HTR-8/SVneo (cell line): ENCODE measurements at places on chromosomes 7 and 10.

DNA sequence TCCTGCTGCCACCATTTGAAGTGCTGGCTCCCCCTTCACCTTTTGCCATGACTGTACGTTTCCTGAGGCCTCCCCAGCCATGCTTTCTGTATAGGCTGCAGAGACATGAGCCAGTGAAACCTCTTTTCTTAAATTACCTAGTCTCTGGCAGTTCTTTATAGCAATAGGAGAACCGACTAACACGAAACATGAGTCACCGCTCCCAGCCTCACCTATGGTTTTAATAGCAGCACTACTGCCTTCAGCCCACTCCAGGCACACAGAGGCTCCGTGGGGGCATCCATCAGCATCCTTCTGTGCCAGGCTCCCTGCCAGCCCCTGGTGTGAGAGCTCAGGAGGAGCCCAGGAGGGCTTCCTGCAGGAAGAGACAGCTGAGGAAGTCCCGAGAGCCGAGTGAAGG lies 5.5 kb upstream of the ZNF316 start:
- DNase-seq: no peak

DNA sequence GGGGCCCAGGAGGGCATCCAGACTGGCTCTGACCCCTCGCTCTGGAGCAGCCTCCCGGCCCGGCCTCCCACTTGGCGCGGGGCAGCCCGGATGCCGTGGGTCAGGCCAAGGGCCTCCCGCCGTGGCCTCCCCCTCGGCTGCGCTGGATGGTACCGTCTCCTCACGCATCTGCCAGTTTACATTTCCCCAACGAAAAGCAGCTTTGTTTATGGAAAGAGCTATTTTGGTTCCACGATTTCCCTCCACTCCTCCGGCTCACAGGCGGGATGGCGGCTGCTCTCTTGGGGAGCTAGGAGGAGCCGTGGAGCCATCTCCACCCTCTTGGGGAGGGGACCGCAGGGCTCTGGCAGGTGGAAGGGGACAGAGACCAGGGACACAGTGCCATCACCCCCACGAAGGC lies 93.2 kb upstream of the MYL10 start:
- no peak for DNase-seq

DNA sequence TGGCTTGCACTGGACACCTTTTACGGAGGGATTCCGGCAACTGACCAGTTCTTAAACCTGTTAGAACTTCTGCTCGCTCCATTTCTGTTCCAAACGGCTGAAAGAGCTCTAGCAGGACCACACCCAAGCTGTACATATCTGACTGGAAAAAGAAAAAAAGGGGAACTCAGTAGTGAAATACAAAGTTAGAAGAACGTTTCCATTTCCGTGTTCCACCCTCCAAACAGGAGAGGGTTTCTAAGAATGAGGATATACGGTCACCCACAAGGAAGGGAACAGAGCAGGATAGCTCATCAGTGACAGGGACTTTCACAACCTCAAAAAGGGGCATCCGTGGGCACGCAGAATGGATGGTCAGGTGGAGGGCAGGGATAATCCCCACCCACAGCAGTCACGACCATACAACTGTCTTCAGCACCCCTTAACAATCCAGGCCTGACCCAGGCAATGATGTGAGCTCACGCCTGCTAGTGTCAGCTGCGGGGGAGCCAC lies 4.3 kb upstream of the ANKRD61 start:
- no peak for DNase-seq

DNA sequence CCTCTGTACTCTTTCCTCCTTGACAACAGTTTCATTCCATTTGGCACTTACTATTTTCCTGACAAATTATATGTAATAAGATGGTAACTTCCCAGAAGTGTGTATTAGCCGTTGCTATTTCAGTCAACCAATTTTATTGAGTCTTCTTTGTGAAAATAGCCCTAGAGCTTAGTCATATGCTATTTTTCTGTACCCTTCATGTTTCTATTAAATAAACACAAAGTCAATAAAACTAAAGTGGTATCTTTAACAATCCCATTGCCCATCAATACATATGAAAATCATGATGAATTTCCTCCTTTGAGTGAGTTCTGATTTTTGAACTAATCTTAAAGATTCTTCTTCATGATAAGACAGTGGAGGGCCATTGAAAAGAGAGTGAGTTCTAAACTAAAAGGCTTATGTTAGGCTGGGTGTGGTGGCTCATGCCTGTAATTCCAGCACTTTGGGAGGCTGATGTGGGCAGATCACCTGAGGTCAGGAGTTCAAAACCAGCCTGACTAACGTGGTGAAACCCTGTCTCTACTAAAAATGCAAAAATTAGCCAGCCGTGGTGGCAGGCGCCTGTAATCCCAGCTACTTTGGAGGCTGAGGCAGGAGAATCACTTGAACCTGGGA lies 5.9 kb upstream of the MYPN start:
- DNase-seq: no peak

DNA sequence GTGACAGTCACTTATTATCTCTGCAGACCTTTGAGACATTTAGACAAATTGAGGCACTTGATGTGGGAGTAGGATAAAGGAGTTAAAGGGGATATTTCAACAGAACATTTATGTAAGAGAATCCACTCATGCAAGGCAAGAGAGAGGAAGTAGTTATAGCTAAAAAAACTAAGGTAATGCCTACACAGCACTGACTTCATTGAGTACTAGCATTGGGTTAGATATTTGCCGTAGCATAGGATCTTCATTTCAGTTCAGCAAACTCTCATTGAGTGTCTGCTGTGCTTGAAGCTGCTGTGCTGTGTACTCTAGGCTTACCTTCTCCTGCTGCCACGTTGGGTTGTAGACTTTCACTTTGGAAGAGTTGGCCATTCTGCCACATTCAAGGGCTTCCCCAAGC lies 10.5 kb upstream of the ENTPD1 start:
- no peak for DNase-seq

DNA sequence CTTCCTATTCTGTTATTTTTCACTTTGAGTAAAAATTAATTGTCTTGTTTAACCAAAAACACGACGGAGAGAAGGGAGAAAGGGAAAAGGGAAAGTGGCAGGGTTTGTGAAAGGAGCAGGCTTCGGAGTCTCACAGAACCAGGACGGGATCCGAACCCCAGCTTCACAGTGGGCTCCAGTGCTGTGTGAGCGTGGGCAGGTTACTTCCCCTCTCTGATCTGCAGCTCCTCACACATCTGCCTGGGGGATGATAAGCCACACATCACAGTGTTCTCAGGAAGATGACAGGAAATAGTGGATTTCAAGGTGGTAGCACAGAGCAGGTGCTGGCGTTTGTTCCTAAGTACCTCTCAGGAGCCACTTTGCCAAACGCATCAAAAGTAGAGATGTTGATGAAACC lies 94.2 kb upstream of the GPR26 start:
- no peak for DNase-seq

- DNase-seq: no peak
Observed at GRCh38 chr10:73841526-73842285, 30.3 kb upstream of the NDST2 start.

DNA sequence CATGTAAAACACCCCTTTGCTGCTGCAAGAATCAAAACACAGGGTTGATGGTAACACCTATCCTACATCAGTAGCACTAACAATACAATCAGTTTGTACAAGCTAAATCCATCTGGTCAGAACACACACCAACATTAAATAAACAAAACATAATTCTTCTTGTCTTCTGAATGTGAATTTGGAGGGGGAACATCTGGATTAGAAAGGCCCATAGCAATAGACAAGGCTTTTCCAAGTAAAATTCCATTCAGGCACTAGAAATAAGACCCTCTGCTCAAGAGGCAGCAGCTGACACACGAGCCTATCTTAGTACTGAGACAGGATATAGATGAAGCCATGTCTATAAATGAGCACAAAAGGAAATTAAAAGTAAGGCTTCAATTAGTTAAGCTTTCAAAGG lies 839.9 kb upstream of the LRRTM3 start:
- DNase-seq: no peak

- DNase-seq: no peak
Observed at GRCh38 chr7:92623544-92623943, 33.4 kb upstream of the FAM133B start.

GRCh38 chr10:69389827-69390490 lies 26.8 kb downstream of the TACR2 start:
- DNase-seq: no peak

DNA sequence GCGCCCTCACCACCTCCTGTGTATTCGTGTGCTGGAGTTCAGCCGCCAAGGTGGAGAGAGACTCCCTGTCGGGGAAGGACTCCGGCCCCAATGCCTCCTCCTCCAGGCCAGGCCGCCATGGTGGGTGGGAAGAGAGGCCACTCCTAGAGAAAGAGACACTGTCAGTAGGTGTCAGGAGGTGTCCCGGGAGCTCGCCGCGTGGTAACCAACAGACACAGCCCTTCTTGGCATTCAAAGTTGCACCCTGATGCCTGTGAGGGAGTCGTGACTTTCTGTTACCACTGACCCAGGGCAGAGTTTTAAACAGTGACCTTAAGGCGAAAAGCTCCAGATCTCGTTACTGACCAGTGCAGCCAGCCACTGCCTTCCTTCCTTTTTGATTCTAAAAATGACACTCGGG lies 155.2 kb downstream of the CUX1 start:
- DNase-seq: no peak

- DNase-seq: peak; percentile 58
Observed at GRCh38 chr10:50367732-50368131, 116.4 kb upstream of the ASAH2 start.

DNA sequence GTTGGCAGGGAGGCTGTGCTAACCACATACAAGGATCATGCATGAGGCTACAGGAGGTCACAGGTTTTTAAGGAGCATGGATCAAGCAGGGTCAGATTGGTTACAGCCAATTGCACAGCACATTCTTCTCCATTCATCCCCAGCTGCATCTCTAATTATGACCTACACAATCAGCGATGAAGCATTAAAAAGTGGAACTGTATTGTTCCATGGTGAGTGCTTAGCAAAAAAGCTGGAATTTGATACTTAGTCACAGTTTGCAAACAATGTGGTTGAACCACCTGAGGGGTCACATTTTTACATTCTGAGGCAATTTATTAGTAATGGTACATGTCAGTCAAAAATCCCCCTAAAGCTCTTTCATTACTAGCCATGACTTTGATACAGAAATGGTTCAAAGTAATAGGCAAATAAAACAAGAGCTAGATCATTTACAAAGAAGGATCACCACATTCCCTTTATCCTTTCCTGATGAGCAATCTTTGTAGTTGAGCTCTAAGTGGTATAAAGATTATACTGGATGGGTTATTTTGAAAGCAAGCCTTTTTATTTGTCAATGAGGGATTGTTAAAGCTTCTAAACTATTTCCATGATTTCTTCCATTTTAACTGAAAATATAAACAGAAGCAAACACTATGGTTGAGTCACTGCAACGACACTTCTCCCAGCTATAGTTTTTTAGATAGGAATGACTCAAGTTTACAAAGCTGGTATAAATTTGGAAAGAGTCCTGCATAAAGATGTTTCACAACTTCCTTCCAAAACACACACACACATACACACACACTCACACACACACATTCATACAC lies 217.8 kb upstream of the SEMA3A start:
- peak; percentile 31 for DNase-seq

DNA sequence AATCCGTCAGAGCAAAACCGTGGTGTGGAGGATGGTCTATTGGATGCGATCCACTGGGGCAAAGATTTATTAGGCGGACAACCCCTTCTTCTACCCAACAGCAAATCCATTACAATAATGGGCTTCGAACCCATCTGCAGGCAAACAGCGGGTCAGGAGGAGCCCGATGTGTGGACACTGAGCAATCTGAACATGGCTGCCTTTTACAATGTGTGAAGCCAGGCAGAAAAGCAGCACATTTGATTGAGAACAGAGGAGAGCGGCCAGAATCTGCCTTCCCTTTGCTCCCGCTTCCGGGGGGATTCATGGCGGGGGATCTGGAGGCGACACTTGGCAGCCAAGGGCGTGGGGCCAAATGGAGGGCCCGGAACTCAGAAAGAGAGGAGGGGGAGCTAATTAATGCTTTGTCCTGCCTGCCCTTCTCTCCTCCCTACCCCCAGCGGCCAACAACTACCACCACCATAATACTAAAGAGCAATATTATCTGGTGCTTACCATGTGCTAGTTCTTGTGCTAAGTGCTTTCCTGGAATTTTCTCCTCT lies 133.0 kb downstream of the EMX2 start:
- no peak for DNase-seq

DNA sequence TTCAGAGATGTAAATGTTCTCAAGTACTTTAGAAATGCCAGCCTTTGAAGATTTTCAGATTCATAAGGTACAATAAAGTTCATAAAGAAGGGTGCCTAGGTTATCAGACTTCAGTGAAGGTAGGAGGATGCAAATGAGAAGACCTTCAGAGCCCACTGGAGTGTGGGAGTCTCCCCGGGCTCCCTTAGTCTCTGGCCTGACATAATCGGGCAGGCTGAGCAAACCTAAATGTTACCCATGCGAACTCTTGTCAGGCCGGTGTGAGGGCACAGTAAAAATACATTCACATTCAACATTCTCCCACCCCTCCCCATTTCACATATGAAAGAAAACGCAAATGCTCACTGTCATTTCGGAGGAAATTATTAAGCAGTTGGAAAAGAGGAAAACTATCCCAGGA lies 102.6 kb upstream of the FEZF1 start:
- DNase-seq: no peak

GRCh38 chr7:33458581-33458980 lies 329.2 kb downstream of the BBS9 start:
- DNase-seq: no peak

DNA sequence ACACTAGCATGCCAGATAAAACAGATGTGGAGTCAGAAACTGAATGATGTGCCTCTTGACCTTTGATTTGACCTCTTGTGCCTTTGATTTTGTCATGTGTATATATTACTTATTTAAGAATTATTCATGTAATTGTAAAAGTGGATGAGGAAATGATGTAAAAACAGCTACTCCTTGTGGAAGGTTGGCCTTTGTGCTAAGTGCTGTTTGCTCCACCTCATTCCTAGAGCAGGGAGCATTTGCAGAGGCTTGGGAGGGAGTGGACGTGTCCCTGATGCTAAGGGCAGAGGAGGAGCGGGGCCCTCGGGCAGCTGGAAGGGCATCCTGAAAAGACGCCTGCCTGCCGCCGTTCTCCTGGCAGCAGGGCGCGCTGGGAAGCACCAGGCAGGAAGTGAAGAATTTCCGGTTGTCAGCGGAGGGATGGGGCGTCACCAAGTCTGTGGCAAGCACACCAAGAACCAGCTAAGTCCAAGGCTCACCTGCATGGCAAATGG lies 197.6 kb upstream of the ZNF32 start:
- peak; percentile 43 for DNase-seq

- no peak for DNase-seq
Observed at GRCh38 chr7:73533742-73534141, 11.6 kb upstream of the BAZ1B start.

DNA sequence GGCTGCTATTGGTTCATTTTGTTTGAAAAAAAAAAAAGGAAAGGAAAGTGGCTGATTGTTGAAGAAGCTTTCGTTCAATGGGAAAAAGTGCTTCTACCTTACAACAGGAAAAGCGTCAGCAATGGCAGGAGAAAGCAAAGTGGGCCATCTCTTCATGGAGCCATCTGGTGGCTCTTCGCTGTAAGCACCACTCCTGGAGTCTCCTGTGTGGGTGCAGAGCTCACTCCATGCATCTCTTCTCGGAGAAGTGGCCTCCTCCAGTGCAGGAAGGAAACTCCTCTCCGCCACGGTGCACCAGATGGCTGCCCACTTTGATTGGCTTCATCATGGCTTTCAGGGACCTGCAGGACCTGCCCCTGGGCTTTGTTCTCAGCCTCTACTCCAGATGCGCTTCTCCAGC lies 250.9 kb downstream of the PTEN start:
- peak; percentile 57 for DNase-seq

- no peak for DNase-seq
Observed at GRCh38 chr10:8023321-8023720, 31.2 kb upstream of the GATA3 start.
